Hematopoietic multipotent progenitor cell treated with erythropoietin and hydrocortisone succinate and interleukin-3 and kit ligand, for 8 days (in vitro differentiated cells): ENCODE measurements at places on chromosomes 13 and 19.
A peak's percentile ranks its signal among the peaks of the same experiment; 100 is the strongest.

DNA sequence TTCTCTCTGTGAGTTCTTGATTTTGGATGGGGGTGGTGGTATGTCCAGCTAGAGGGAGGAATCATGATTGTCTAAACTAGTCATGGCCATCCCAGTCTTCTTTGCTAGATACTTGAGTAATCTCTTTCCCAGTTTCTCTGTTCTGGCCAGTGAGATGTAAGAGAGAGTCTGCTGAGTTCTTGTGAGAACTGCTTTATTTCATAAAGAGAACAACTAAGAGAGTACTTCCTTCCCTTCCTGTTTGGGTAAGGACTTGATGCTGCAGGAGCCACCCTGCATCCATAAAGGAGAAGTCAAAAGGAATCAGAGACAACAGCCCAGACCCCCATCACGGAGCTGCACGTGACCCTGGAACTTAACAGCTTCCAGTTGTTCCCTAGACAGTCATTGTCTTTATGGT, 3.0 kb upstream of the RASL11A start:
- DNase-seq, result no peak

- DNase-seq, result no peak
Measured at GRCh38 chr19:20244356-20244755, 77.3 kb downstream of the ZNF486 start.

DNA sequence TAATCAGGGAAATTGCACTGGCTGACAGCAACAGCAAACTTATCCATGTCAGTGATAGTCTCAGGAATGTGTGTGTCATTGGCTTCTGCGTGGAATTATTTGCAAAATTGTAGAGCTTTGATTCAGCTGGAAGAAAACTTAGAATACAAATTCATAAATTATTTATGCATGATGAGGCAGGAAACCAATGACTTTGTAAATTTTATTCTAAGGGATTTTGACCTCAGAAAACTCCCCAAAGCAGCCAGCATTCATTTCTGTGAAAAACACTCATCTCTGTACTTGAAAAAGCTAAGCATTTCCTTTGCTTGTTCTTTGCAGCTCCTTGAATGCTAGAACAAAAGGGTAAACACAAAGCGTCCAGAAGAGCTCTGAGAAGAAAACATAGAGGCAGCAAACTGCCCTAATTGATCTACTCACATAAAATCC, 162.4 kb downstream of the DCT start:
- DNase-seq, result no peak

GRCh38 chr19:37942516-37942902, 35.5 kb downstream of the SIPA1L3 start:
- no peak for DNase-seq

GRCh38 chr19:11105014-11105636, 15.9 kb downstream of the LDLR start:
- DNase-seq, result no peak

DNA sequence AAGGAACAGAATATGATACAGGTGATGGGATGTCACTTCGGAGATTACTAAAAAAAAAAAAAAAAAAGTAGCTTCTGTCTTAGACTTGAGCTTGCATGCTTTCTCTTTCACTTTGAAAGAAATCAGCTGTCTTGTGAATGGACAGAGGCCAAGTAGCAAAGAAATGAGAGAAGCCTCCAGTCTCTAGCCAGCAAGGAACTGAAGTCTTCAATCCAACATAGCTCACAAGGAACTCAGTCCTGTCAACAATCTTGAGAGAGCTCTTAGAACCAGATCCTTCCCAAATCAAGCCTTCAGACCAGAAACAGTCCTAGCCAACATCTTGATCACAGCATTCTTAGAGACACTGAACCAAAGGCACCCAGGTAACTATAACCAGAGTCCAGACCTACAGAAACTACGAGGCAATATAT, 7.7 kb downstream of the N4BP2L2 start:
- peak; percentile 50 for DNase-seq

- DNase-seq, result no peak
Measured at GRCh38 chr19:296476-297225, 5.4 kb upstream of the PLPP2 start.

GRCh38 chr13:53028637-53029203, at the start of gene OLFM4:
Gene OLFM4 (plus strand): TSS chr13:53028813. CDS start chr13:53028837, 24 bp downstream.
- no peak for DNase-seq

DNA sequence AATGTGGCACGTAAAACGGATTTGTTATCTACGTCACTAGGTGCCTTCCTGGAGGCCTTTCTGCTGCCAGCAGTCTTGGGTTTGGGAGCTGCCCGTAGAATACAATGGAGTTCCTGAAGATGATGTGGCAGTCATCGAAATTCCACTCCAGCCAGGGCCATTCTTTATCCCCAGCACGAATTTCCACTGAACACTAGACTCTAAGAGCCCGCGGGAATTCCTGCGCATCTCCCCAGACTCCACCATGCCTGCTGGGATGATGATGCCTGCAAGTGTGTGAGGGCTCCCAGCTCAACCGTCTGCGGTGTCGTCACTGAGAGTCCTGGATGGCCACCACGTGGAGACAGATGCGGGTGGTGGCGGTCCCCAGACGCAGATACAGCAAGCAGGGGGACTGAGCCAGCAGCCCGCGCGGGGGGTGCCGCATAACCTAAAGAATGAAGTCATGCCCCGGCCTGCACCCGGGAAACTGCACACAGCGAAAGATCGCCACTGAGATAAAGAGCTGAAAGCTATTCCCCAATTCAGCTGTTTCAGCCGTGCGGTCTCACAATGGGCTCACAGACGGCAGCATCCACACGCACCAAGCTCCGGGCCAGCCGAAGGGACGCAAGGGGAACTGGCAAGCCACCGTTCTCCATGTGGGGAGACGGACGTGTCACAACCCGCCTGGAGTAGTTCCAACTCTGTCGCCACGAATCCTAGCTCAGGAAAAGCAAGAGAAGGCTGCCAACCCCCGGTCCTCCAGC, 41.1 kb downstream of the COL4A1 start:
- no peak for DNase-seq

DNA sequence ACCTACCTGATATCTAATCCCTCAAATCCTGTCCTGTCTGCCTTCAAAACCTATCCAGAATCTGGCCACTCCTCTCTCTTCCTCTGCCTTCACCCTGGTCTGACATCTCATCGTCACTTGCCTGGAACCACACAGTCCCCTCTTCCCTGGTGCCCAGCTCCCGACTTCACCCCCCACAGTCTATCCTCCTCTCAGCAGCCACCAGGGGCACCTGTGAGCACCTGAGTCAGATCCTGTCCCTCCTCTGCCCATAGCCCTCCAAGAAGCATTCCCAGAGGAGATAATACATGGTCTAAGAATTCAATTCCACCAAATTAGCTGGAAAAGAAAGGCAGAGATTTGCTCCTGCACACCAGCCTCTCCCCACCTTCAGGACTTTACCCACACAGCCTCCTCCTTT, 48.9 kb downstream of the ZNRF4 start:
- no peak for DNase-seq

DNA sequence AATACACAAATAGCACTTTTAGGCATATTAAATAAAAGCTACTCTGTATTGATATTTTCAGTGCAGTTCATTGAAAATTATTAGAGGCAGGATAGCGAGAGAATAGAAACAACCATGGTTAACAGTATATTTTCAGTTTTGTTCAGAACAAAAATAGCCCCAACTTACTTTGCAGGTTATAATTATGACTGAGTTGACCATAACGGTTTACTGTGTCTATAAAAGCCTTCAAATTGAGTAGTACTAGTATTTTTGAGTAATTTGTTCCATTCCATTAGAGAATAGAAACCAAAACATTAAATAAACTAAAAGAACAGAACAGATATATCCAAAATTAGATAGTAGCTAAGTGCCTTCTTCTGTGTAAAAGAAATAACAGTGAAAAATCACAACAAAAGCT, 1108.4 kb upstream of the PCDH20 start:
- DNase-seq, result no peak

DNA sequence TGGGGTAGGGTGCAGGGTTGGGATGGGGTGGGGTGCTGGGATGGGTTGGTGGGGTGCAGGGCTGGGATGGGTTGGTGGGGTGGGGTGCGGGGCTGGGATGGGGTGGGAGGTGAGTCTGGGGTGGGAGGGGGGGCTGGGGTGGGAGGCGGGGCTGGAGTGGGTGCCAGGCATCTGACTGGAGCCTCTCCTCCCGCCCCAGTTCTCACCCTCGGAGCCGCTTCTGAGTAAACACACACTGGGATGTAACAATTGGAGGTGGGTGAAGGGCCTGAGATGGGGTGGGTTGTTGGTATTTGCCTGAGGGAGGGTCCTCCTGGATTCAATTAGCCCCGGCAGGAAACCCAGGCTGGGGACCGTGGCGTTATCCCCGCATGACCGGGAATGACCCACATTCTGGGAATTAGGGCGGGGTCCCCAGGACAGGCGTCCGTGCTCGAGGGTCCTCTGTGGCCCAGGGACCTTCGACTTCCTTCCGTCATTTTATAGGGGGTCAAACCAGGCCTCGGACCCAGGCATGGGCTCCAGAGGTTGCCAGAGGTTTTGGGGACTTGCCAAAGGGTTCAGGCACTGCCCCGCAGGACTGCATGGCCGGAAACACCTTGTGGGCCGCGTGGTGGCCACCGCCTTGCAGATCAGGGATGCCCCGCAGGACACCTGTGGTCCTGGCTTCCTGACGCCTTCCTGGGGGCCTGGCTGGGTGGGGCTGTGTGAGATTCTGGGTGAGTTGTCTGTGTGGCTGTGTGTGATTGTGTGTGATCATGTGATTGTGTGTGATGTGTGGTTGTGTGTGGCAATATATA, 1.4 kb downstream of the TMPRSS9 start:
- DNase-seq, result no peak

GRCh38 chr19:13926715-13927114, 11.5 kb downstream of the PODNL1 start:
- no peak for DNase-seq

DNA sequence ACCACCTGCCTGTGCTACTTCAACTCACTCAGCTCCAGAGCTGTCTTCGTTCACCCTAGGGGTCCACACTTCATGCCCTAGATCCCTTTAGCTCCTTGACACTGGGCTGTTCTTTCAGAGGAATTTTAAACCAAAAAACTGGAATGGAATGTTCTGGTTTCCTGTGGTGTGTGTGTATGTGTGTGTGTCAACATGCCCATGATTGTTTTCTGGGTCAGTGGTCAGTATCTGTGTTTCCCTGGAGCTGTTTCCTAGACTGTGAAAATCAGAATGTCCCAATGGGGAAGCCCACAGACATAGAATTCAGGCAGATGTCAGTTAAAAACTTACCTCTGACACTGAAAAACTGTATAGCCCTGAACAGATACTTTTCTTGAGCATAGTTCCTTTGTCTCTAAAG, 1.3 kb downstream of the PMIS2 start:
- no peak for DNase-seq

GRCh38 chr13:20391597-20392452, 133.8 kb downstream of the CRYL1 start:
- DNase-seq, result no peak

DNA sequence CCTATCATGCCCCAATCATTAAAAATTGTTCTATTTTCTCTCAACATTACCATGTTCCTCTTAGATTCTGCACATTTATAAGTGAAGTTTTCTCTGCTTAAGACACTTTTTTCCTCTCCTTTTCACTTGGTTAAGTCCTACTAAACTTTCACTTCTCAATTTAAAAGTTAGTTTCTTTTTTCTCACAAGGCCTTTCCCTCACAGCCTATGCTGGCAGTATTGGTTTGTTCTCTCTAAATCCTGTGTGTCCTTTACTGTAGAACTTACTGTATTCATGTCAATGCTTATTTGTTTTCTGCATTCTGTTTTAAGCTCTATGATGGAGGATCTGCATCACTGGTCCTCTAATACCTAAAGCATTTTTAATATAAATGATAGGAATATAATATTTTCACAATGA, 2816.6 kb downstream of the PCDH9 start:
- DNase-seq, result no peak

GRCh38 chr13:86760620-86761019, 910.6 kb upstream of the SLITRK5 start:
- DNase-seq, result no peak

GRCh38 chr19:10001899-10002298, 8.4 kb downstream of the COL5A3 start:
- peak; percentile 8 for DNase-seq

DNA sequence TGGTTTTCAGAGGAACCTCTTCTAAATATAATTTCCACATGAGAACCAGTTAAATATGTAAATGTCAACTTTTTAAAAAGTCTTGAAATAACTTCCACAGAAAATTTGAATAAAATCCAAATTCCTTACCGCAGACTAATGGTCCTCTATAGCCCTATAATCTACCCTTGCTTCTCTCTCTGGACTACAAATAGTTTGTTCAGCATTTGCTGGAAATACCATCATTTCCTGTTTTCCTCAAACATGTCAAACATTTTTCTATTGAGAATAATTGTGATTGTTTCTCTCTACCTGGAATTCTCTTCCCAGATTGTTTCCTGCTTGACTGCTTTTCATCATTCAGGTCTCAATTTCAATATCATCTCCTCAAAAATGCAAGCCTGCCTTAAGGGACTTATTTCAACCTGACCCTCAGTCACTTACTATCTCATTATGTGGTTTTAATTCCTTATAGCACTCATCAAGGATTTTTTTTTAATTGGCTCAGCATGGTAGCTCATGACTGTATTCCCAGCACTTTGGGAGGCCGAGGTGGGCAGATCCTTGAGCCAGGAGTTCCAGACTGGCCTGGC, 898.9 kb upstream of the MIR17HG start:
- DNase-seq, result no peak

DNA sequence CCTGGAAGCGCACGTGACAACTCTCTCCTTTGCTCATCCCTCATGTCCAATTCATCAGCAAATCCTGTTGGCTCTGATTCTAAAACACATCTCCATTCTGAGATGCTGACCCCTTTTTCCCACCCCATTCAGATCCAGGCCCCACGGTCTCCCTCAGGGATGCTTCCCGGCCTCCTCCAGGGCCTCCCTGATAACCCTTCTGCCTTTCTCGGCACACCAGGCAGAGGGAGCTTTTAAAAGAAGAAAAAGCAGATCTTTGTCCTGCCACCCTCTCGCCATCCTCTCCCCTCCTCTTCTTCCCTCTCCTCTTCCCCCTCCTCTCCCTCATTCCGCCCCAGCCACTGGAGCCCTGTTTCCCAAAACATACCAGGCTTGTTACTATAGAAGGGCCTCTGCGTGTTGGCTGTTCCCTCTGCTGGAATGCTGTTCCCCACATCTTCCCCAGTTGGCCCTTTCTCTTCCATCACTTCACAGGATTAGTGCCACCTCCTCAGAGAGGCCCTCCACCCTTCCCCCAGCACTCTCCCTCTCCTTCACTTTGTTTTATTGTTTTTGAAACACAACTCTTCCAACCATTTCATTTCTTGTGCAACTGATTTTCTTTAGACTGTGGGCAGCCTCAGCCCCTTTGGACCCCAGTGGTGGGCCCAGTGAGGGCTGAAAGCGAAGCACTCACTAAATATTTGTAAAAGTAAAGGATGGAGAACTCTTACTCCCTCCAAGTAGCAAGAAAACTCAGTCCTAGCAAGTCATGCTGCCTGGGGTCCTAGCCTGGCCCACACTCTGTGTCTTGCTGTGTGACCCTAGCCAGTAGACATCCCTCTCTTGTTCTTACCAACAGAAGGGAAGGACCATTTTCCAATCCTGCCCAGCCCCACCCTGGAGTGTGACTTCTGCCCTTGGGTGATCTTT, 2.5 kb upstream of the CRLF1 start:
- DNase-seq, result no peak
